ENCODE measurements at places on chromosomes 2 and 18.

DNA sequence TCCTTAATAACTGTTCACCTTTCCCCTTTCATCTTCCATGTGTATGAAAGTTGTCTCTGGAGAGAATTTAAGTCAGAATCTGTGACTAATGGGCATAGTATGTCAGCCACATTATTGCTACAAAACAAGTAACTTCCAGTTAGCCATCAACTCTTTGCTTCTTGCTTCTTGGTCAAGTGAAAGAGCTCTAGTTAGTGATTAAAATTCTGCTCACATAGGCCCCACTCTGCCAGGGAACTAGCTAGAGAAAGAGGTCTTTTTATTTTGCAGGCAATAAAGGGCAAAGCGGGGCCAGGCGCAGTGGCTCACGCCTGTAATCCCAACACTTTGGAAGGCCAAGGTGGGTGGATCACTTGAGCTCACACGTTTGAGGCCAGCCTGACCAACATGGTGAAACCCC is 64.6 kb downstream of the COLEC12 start:
- no peak for DNase-seq

GRCh38 chr2:119174216-119174992 is 15.9 kb upstream of the C1QL2 start:
- DNase-seq = peak; percentile 25

GRCh38 chr2:96665083-96665569 is 22.6 kb downstream of the FER1L5 start:
- no peak for DNase-seq

DNA sequence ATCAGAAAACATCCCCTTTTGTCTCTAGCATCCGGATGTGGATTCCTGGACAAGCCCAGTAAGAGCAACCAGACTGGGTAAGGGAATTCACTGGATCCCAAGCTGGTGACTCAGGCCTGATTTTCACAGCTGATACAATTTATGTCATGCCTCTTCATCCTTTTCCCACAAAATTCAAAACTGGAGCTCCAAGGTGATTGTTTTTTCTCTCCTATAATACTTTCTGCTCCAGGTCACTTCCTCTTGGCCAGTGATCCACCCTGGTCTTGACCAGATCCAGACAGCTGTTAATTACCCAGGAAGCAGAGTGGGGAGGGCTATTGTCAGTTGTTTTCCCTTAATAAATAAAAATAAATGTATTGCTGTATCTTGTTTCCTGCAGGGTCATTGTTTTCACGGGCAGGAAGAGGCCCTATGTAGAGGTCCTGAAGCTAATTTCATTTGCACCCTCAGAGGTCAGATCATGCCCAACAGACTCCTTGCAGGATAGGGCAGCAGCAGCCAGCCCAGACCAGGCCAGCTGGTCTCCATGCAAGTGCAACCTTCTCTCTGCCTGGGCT is 57.6 kb downstream of the EVA1A start:
- no peak for DNase-seq

DNA sequence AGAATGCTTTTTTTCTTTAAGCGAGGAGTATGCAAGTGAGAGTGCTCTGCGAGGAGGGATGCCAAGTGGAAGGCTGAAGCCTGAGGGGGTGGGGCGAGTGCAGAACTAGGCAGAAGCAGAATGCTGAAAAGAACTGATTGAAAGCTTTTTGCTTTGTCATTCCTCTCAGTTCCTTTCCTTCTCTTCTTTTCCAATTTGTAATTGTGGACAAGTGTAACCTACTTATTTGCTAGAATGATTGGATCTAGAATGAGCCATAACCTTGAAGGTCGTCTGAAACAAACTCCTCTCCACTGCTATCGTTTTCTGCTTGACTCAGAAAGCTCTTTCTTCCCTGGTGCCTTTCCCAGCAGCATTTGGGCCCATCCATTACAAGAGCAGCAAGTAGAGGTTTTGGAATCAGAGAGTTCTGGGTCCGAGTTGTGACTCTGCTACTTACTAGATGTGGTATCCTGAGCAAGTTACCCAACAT is 115.3 kb downstream of the METTL8 start:
- no peak for DNase-seq

- DNase-seq = no peak
Measured at GRCh38 chr2:149954981-149955600, 367.5 kb upstream of the MMADHC start.

GRCh38 chr18:50388988-50389387 is 14.1 kb downstream of the SKA1 start:
- DNase-seq = no peak

GRCh38 chr18:75157381-75157780 is 51.6 kb downstream of the PTGR3 start:
- no peak for DNase-seq

- DNase-seq = no peak
Measured at GRCh38 chr2:241999184-241999583, 129.7 kb downstream of the RTP5 start.

- no peak for DNase-seq
Measured at GRCh38 chr18:39596221-39596620, 2030.6 kb upstream of the CELF4 start.

DNA sequence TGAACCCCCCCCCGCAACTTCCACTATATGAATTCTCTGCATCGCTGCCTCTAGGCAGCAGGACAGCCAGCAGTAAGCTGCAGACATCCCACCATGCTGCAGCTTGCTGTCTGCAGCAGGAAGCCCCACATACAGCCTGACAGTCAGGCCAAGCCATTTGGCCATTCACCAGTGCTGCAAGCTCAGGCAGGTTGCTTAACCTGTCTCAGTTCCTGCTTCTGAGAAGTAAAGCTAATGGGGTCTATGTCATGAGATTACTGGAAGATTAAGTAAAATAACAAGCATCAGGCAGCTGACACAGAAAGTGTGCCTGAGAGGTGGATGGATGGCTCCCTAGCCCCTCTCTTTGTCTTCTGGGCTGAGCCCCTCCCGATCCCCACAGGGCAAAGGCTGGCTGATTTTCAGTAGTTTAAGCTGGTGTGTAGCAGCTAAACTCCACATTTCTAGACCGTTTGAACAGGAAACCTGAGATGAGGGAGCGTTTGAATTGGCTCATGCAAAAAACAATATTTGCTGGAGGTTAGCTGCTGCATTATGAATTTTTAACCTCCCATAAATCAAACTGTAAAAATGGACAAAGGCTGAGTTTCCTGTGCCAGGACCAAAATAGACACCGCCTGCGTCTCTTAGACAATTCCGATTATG is 193.8 kb upstream of the ARL4C start:
- DNase-seq = no peak

GRCh38 chr2:238434846-238435751 is 8.4 kb downstream of the ASB1 start:
- no peak for DNase-seq

DNA sequence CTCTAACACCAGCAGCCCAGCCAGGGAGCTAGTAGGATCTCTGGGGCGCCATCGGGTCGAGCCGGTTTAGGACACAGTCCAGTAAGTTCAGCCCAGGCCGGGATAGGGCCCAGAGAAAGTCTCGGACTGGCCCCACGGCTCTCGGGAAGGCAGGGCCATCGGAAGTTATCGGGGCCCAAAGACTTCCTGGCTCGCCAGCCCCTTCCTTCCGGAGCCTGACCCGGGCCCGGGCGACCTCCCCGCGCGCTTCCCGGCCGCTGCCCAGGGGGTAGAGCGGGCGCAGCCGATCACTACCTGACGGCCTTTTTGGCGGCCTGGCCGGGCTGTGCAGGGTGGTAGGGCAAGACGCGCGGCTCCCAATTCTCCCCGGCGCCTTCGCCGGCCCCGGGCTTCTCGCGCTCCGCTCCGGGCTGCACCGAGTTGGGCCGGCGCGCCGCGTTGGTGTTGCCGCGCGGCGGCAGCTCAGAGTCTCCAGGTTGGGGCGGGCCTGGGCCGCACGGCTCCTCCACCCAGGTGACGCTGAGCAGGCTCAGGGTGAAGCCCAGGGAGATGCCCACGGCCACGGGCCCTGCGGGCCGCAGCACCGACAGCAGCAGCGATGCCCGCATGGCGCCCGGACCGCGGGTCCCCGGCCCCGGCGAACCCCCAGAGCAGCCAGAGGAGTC is 546 bp downstream of the CHPF start:
- DNase-seq = no peak

GRCh38 chr18:76263046-76264005 is 231.7 kb downstream of the ZNF516 start:
- no peak for DNase-seq

DNA sequence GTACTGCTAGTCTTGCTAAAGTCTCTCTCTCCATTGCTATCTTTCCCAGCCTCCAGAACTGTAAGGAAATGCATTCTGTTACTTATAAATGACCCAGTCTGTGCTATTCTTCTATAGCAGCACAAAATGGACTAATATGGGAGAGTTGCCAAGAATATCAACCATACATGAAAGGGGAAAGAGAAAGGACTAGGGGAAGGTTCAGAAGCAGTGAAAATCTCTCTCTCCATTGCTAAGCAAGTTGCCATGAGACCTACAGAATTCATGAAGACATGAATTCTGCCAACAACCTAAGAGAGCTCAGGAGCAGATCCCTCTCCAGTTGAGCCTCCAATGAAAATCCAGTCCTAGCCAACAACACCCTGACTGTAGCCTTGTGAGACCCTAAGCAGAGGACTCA is 3.6 kb upstream of the TRABD2A start:
- no peak for DNase-seq

DNA sequence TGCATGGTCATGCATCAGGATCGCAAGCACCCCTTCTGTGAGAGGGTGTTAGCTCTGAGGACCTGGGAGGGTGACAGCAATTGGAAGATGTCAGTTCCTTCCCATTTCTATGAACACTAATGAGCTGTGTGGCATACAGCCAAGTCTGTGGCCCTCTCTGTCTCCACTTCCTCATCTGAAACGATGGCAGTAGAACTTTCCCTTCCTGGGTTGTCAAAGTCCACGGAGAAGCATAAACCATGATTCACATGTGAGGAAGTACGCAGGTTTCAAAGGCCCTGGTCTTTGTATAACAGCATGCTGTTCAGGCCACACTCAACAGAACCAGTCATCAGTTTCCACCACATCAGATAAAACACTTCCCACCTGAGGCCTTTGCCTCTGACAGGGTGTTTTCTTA is 167.4 kb upstream of the RAB6C start:
- no peak for DNase-seq

DNA sequence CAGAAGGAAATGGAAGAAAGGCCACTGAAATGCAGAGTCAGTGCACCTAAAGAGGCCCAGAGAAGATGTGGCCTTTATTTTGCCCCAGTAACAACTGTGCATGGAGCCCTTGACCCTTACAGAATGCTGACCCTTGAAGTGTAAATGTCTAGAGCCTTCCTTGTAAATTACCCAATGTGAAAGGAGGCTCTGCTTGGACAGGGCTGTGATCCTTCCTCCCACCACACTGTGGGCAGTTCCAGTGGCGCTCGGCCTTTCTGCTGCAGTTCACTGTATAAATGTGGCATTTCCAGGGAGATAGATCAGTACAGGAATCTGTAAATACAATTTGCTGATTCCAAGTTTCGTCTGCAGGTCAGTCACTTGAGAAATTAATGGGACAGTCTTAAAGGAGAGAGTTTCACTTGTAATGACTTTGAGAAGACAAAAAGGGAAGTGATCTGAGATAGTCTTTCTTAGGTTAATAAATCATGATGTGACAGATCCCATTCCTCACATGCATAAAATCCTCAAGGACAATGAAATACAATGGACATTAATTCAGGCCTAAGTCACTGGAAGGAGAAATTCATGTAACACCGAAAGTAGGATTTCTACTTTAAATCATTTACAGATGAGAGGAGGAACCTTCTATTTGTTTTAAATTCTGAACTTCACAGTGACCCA is 133.8 kb upstream of the LMAN1 start:
- DNase-seq = no peak

GRCh38 chr18:305003-305501 is 37.2 kb upstream of the THOC1 start:
- DNase-seq = no peak

DNA sequence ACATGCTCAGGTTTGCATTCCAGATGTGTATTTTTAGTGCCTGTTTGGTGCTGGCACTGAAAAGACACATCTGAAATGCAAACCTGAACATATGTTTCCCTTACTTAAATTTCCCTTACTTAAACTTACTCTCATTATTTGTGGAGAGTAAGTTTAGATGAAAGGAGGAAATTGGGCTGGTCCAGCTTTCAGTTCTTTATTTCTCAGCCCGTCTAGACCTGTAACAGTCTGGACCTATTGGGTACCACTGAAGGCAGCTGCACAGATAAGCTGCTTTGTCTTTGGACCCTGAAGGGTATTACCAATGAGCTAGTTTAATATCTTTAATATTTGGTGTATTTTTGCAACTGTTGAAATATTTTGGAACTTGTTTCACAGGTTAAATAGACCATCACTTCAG is 17.0 kb upstream of the DSG3 start:
- no peak for DNase-seq

GRCh38 chr2:231726276-231726675 is 18.0 kb downstream of the PTMA start:
- DNase-seq = no peak

- DNase-seq = no peak
Measured at GRCh38 chr2:100898035-100898665, 78.2 kb downstream of the NPAS2 start.

DNA sequence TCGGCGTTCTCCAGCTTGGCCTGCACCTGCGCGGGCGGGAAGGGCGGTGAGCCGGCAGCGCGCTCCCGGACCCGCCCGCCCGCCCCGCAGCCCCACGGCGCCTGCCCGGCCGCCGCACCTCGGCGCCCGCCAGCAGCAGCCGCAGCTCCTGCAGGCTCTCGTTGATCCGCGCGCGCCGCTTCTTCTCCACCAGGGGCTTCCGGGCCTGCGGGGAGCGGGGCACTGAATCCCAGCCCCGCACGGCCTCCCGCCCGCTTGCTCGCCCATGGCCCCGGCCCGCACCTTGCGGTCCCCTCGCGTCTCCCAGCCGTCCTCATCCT is 335 bp downstream of the HES6 start:
- DNase-seq = no peak

DNA sequence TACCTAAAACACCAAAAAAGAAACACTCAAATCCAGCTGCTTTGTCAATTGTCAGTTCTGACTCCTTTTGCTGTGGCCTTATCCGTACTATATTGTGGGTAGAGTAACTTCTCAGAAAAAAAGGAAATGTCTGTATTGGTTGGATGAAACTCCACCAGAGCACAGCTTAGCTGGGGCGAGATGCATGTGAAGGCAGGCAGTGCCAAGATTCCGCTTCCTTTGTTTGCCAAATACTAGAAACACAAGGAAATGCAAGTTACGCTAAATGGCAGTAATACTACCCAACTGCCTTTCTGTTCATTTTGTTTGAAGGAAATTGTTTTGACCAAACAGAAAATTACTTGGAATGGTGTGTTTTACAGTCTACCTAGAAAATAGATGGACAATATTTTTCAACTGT is 10.0 kb downstream of the KLF11 start:
- DNase-seq = no peak

- DNase-seq = no peak
Measured at GRCh38 chr2:182642328-182642727, 73.7 kb upstream of the DNAJC10 start.

GRCh38 chr2:161983331-161983651 is 90.7 kb downstream of the DPP4 start:
- no peak for DNase-seq

- peak; percentile 6 for DNase-seq
Measured at GRCh38 chr2:230575642-230576324, 136.9 kb upstream of the CAB39 start.

DNA sequence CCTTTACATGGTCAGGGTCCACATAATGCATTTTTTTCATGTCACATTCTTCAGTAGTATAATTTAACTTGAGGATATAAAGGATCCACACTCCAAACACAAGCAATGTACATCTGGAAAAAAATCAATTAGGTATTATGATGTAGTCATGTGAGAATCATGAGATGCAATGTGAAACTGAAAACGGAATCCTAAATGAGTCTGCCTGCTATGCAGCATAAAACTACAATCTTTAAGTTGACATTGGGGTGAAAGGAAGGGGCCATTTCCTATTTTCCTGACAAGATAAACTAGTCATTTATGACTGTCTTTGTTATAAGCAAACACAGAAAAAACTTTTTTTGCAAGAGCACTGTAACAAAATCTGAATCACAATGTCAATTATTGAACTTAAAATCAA is 27.6 kb downstream of the ST3GAL5 start:
- DNase-seq = no peak

All from activated T-helper 1 cell treated with anti-CD3 and anti-CD28 coated beads, Interleukin-2, amount 50 U/mL, for 16 hours (primary cell).